Retina (tissue), 1 donor: ENCODE measurements at places on chromosomes 2 and 18.

DNA sequence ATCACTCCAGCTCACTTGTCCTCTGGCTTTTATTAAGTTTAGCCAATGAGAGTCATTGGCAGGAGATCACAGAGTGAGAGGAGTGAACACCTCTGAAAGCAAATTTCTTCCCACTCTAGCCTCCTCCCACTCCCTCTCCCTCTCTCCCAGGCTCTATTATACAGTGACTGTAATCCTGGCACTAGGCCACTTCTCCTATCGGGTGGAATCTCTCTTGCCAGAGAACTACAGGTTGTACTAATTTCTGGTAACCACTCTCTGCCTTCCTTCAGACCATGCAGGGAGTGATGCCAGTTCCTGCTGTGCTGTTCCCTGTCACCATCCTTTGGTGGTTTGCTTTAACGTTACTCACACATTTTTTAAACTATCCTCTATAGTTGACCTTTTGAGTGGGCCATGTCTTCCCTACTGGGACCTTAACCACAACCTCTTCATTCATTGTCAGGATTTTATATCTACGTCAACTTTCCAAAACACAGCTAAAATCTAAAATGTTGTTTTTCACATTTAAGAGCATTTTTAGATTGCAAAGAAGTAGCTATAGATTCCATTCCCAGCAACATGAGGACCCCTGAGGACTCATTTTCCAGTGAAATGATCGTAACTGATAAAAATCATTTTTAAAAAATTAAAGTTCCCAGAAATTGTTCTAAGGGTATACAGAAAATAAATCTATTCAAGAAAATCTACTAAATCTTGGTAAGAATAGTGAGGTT, 217.1 kb downstream of the MREG start:
- no peak for DNase-seq

DNA sequence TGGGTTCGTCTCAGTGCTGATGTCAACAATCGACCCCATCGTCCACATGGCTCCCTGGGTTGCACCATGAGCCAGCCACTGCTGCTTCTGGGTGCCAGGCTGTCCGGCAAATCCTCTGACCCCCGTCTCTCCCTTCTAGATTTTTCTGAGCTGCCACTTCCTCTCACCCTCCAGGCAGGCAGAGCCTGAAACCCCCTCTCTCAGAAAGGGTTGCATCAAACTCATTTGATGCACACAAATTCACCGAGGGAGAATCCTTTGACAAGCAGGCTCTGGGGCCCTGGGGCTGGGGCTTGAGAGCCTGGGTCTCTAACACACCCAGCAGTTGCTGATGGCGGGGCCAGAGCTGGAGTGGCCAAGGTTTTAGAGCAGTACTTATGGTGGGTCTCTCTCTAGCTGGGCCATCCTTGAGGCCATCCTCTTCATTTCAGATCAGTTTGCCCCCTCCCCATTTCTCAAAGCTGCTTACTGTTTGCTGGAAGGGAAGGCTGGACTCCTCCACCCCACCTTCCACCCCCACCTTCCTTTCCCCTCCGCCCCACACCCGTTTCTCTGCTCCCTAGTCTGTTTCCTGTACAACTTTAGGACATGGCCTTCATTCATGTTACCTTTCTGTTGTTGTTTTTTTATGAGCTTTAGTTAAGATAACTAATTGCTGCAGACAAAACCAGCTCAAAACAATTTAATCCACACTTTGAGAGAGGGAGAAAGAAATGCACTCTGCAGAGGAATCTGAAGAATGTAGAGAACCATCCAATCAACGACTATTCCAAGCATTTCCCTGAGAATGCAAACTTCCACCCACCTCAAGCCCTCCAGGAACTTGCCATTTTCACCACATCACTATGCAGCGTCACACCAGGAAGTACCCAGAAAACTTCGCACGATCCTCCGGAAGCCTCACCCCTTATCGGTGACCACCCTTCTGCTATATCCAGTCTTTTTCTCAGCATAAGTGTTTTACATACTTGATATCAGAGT, 69.5 kb downstream of the ARL4C start:
- DNase-seq, result no peak

DNA sequence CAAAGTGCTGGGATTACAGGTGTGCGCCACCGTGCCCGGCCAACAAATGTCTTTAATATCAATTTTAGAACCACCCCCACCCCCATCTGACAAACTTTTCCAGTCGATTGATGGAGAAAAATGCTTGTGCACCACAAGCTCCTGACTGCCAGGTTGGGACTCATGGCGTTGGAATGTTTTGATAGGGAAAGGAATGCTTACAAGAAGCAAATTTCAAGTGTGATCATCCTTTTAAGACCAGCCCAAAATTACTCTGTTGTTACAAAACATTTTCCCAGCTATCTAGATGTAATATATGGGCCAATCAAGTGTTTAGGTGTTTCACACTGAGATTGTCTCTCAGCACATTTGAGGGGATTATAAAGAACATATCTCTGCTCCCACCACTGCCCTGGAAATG, 45.2 kb downstream of the UBXN4 start:
- no peak for DNase-seq

- no peak for DNase-seq
Measured at GRCh38 chr2:218720048-218721041, 9.7 kb downstream of the TTLL4 start.

DNA sequence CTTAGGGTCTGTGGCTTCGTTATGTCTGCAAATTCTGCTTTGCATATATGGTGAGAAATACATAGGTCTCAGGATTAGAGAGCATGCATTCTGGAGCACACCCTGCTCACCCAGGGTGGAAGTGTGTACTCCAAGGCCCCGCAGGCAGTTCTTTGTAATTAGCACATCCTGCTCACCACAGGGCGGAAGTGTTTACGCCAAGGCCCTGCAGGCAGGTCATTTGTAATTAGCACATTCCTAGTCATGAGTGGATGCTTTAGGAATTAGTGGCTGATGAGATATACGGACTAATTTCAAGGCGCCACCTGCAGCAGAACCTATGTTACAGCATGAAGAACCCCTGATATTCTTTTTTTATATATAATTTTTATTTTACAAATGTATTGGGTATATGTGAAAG, 4.2 kb downstream of the ALLC start:
- no peak for DNase-seq

DNA sequence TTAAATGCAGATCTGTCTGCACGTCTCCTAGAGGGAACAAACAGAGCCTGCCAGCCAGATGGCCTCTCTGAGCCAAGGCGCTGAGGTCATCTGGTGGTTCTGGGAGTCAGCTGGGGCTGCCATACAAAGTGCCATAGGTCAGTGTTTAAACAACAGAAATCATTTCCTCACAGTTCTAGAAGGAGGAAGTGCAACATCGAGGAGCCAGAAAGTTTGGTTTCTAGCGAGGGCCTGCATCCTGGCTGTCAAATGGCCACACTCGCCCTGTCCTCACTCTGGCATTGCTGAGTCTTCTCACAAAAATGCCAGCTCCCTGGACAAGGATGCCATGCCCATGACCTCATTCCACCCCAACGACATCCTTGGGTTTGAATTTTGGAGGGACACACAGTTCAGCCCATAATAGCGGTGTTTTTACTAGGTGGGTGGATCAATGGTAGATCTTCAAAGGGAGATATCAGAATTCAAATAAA, 59.6 kb downstream of the MYT1L start:
- no peak for DNase-seq

DNA sequence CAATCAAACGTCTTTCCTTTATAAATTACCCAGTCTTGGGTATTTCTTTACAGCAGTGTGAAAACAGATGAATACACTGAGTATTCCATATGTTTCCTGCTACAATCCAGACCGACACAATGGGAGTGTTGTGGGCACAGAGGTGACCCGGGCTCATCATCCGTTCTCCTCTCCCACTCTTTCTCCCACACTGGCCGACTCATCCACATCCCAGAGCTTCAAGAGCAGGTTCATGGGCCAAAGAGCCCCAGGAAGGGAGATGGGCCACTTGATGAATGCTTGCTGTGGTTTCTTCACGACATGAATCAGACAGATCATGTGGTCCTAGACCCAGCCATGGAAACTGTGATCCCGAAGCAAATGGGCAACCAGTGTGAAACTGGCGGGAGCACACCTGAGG, 4.1 kb upstream of the COPS8 start:
- DNase-seq, result no peak

DNA sequence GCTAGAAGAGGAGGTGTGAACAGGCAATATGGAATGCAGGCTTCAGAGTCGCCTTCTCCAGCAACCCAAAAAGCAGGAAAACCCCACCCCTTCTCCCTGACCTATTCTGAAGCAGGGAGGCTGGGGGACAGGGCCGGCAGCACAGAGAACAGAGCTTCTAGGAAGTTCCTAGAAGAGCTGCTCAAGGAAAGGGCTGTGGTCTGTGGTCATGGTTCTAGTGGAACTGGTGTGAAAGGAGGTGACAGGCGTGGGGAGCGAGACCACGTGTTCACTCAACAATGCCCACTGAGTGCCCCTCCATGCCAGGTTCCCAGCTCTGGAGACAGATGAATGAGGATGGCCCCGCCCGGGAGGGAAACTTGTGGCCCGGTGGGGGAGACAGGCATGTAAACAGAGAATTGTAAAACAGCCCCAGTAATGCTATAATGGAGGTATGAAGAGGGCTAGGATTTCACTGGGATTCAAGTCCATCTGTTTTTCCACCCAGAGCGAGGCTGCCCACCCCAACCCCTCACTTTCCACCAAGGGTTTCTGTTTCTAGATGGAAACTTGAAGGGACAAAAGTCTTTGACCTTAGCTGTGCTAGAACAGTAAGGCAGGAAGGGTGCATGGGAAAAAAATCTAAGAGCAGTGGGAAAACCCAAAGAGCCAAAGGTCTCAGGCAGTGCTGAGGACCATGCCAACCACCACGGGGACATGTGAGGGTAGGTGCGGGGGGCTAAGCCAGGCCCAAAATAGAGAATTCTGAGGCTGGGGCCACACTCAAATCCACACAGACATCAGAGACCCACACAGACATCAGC, 71.8 kb downstream of the TNS1 start:
- DNase-seq, result no peak

GRCh38 chr2:235541016-235541415, 47.2 kb downstream of the AGAP1 start:
- no peak for DNase-seq

DNA sequence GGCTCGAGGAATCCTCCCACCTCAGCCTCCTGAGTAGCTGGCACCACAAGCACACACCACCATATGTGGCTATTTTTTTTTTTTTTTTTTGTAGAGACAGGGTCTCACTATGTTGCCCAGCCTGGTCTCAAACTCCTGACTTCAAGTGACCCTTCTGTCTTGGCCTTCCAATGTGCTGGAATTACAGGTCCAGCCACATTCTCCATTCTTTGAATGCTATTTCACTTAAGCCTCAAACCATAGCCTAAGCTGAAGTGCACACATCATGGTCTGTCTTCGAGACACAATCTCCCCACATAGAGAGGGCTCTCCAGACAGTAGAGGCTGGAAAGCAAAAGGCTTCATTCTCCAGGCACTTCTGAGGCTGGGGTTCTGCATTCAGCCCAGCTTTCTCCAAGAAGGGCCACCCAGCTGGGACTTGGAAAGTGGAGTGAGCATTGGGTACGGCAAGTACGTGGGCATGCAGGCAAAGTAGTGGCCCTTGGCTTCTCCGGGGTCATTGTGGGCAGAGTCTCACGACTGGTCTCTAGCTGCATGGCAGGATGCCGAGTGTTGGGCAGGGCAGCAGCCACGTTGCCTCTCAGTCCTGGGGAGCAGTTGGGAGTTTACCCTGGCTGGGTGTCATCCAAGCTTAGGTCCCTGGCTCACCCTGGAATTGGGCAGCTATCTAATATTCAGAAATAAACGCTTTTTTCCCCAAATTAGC, 78.2 kb upstream of the SMAD7 start:
- DNase-seq, result no peak

DNA sequence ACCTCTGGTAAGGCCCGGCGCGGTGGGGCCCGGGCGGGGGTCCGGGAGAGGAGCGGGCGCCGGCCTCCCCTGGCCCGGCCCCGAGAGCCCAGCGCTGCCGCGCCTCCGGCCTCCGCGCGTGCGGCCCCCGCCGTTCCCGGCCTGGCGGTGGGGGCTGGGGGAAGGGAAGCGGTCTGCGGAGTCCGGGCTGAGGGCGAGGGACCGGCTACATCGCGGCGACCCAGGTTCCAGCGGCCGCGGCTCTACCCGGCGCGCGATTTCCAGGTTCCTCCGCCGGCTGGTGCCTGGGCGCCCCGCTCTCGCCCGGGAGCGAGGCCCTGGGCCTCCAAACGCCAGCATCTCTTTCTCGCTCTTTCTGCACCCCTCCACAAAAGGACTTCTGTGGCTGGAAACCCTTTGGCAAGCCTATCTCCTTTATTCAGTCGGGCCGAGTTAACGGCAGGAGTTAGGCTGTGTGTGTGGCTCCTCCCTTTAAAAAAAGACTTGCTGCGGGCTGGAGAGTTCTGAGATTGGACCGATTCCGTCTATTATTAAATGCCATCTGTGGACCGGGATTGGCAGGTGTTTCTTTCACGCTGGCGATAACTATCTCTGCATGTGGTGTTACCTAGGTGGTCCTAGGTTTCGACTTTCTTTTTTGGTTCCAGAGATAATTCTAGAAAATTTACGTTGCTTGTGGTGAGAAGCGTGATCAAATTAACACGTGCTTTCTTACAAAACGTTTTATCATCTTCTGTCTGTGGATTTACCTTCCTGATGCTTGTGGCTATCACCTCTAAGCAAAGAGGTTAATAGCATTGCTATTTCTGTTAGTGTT, 592 bp downstream of the ME2 start:
- peak; percentile 80 for DNase-seq

- no peak for DNase-seq
Measured at GRCh38 chr2:200208041-200208440, 98.5 kb upstream of the SPATS2L start.

GRCh38 chr18:62777814-62778213, 62.5 kb downstream of the PHLPP1 start:
- no peak for DNase-seq

GRCh38 chr2:59322005-59322404, 1080.9 kb upstream of the FANCL start:
- no peak for DNase-seq

DNA sequence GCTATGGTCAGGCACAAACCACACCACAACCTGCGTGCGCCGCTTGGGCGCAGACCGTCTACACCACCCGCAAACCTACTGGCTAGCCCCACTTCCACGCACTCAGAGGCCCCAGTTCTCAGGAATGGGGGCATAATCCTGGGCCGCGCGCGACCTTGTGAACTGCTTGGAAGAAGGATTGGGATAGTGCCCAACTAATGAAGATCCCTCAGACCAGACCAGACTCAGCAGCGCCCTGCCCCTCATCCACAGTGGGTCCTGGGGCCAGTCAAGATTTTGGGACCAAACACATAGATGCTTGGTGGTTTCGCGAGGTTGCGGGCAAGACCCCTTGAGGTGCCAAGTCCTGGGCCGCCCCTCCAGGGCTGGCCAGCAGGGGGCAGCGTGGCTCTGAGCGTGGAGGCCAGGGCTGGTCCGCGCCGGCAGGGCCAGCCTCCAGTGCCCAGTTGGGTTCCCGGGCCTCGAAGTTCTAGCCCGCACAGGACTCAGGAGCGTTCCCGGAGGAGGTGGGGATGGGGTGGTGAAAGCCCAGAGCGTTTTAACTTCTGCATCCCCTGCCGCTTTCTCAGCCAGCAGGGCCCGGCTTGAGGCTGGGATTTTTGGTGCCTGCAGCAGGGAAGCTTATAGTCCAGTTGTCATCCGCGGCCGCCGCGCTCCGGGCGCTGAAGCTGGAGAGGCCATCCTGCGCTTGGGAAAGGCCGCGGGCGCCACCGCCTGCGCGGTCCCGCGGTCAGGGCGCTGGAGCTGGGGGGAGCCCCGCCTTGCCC, 8.3 kb downstream of the OSR1 start:
- DNase-seq, result peak; percentile 89

GRCh38 chr2:158500333-158500732, 43.6 kb downstream of the PKP4 start:
- DNase-seq, result no peak

GRCh38 chr2:200138391-200139124, 167.9 kb upstream of the SPATS2L start:
- DNase-seq, result no peak
